ENCODE measurements at places on chromosomes 4 and X.

- peak; percentile 89 for DNase-seq
Observed at GRCh38 chrX:153387345-153387744, 13.8 kb downstream of the PNMA6E start.

DNA sequence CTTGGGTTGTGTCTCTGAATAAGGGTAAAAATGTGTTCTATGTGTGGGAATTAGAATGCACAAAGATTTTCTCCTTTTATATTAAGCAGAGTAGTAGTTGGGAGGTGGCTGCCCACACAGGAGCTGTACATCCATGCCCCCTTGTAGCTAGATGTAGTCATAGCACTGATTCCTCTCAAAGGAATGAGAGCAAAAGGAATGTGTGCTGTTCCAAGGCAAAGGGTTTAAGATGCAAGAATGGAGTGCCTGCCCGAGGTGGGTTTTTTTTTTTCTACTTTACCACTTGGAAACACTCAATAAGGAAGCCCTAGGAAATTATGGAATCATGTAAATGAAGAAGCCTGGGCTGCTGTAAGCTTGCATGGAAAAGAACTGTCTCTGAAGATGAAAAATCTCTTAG, 2183.2 kb upstream of the AGA start:
- DNase-seq, result no peak

- DNase-seq, result no peak
Observed at GRCh38 chr4:72948080-72948479, 121.4 kb downstream of the COX18 start.

GRCh38 chr4:19496756-19497155, 754.9 kb upstream of the SLIT2 start:
- no peak for DNase-seq

DNA sequence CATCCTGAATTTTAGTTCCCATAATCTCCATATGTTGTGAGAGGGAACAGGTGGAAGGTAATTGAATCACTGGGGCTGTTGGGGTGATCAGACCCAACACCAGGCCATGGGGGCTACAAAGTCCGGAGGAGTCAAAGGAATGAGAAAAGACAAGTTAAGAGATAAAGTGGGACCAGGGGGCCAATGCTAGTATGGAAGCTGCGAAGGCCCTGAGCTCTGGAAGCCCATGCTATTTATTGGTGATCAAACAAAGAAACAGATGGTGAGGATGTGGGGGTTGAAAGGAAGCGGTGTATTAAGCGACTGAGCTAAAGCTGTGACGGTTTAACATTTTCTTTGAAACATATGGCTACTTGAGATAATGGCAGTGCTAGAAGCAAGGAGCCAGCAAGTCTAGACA, 132.8 kb downstream of the PDGFC start:
- no peak for DNase-seq

DNA sequence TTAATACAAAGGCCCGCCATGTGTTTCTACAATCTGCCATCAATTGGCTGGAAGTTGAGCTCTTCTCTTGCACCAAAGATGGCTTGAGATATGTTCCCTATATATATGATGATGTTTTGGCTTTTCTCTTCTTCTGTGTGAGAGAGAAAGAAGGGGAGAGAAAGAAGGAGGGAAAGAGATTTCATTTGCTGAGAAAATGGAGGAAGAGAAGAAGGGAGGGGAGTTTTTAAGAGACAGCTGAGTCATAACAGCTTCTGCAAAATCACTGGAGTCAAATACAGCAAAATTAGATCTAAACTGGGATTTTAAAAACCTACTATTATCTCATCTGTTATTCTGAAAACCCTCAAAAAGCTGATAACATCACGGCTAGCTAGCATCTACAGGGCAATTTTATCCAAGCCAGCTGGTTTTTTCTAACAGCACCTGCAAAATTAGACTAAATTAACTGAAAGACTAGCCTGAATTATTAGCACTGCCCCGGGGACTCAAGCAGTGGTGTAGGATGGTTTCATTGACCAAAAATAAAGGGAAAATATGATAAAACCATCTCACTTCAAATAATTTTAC, 647.6 kb upstream of the ACTRT1 start:
- DNase-seq, result no peak

DNA sequence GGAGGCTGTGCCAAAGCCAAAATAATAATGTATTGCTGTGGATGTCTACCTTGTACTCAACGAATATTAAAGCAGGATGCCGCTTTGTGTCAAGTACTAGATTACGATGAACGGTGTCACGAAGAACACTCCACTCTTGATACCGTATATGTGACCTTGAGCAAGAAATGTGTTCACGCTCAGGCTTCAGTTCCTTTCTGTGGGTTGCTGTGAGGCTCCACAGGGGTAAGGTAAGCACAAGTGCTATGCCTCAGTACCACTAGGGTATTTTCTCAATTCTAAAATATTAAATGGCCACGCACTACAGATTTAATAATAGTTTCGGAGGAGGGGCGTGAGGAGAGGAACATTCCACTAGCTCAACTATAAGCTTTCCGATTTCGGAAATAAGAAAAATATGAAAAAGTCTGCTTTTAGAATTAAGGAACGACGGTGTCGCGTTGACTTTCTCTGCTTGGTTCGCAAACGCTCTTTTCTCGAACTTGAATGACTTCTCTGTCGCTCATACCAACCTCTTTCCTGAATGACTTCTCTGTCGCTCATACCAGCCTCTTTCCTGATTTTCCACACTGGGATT, 607 bp upstream of the SCOC start:
- no peak for DNase-seq

GRCh38 chr4:123609829-123610228, 213.2 kb downstream of the SPRY1 start:
- no peak for DNase-seq

DNA sequence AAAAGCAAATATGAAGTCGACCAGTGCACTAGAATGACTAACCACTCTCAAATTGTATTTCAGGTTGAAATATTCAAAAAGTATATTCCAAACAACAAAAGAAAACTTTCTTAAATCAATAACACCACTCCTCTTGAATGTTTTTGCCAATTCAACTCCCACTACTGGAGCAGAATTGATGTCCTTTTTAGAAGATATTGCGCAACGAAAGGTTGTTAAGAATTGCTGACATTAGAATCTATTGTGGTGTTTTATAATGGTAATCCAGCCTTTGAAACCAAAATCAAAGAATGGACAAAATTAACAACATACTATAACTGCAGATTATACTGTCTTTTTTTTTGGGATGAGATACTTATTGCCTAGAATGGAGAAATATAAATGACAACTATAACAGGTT, 331.3 kb downstream of the GRXCR1 start:
- no peak for DNase-seq

DNA sequence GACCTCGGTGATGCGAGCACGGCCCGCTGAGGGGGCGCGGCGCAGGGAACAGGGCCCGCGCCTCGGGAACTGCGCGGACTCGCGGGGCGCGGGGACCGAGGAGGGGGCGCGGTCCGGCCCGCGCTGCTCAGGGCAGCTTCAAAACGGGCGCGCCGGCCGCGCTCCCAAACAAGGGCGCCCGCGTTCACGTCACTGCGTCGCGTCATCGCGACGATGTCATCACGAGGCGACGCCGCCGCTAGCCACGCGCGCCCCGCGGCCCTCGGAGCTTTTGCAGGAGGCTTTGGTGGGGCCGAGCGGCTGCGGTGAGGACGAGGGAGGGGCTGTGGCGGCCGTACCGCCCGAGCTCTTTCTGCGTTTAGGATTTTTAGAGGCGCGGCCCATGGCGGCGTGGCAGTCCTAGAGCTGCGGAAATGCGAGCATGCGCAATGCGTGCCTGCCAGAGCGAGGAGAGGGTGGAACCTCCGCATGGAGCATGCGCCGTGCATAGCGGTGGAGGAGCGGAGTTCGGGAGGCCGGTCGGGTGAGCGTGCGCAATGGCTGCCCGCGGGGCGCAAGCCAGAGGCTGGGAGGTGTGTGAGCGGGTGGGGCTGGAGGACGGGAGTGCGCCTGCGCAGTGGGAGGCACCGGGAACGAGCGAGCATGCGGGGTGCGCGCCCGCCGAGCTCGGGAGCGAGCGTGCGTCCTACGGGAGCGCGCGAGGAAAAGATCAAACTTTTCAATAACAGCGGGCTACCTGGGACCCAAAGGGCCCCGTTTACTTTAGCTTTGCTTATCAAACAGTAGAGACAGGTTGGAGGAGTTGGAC, at the start of gene PPP2R3B:
PPP2R3B (minus strand) TSS at position 140 of the 808 bp plus-strand sequence. CDS start 216 bp downstream, outside the sequence.
- DNase-seq, result peak; percentile 100

DNA sequence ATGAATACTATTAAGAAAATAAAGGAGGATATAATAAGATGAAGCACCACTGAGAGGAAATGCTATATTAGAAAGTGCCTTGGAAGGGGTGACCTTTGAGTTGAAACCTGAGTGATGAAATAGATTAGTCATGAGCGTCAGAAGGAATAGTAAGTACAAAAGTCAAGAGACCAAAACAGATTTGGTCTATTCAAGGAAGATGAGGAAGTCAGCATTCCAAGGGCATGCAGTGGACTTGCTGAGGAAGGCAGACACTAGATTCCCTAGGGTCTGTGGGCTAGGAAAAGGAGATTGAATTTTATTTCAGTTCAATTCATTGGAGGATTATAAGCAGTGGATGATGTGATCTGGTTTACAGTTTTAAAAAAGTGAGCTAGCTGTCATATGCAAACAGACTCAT, 73.0 kb upstream of the WDFY3 start:
- DNase-seq, result no peak

- no peak for DNase-seq
Observed at GRCh38 chr4:111681270-111681669, 464.0 kb upstream of the FAM241A start.

GRCh38 chr4:88660446-88661294, 37.0 kb downstream of the NAP1L5 start:
- DNase-seq, result no peak

DNA sequence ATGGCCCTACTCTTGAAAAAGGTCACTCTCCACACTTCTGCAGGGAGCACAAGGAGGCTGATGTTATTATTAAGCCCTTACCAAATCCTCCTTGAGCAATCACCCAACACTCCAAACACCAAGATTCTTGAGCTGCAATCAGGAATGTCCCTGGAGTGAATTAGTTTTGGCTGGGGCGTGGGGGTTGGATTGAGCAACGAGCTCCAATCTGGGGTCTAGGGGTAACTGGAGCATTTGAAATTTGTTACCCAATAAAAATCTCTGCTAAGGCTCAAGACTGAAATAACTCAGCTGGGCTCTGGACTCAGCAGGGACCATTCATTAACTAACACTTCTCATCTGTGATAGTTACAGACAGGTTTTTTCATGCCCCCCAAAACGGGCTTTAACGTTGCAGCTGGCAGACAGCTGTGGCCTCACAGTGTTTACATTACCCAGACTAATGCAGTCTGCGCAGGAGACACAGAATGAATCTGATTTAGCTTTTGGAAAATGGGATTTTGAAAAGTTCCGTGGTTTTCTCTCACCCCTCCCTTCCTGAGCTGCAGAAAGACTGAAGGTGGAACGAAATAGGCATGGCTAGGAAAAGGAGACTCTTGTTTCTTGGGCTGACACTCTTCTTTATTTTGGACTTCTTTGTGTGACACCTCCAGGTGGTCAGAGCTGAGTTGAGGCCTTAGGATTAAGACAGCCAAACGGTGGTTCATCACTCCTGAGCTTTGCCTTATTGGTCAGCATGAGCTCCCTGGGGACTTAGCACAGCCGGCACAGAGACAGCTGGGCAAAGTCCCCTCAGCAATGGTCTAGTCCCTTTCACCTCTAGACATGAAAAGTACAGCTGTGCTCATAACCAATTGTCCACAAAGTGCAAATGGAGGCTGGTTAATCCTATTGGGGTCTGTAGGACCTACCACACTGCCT, 26.6 kb downstream of the PLAC1 start:
- DNase-seq, result no peak

DNA sequence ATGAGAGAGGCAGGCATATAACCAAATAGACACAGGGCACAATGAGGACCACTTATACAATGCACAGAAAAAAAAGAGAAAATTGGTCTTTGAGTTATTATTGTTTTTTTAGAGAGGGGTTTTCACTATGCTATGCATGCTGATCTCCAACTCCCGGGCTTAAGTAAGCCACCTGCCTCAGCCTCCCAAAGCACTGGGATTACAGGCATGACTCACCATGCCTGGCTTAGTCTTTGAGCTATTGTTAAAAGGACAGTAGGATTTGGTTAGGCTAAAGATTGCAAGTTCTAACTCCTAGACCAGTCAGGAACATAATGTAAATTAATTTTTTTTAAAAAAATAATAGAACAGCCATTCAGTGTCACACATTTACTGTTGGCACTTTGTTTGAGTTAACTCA, 340.1 kb downstream of the GPAT3 start:
- DNase-seq, result no peak

GRCh38 chr4:108058685-108059440, 69.2 kb downstream of the HADH start:
- DNase-seq, result no peak

DNA sequence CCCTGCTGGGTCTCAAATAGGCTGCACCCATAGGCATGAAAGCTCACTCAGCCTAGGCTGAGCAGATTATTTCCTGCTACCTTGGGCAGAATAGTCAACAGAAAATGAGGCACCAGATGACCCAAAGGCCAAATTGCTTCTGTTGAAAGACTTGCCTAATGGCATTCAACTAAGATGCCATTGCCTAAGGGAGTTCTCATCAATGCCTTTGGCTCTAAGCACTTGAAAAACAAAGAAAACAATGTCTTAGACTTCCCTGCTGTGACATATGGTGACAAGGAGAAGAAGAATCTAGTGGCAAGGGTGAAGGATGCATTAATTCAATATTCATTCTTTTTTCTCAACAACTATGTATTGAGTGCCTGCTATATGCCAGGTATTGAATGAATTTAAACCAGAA, 25.7 kb upstream of the PCDH19 start:
- DNase-seq, result no peak

DNA sequence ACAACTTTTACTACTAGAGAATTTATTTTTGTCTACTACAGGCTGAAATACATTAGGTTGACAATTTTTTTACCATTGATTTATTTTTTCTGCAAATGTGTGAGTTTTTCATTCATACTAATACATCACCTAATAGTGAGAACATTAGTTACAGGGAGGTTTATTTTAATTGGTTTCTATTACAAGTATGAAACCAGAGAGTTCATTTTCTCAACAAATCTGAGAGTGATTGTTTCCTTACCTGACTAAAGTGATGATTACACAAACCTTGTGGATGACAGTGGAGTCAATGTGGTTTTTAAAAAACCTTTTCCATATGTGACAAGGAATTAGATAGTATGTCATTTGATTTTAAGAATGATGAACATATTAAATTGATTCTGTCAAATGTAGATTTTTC, 227.4 kb downstream of the PALLD start:
- no peak for DNase-seq

DNA sequence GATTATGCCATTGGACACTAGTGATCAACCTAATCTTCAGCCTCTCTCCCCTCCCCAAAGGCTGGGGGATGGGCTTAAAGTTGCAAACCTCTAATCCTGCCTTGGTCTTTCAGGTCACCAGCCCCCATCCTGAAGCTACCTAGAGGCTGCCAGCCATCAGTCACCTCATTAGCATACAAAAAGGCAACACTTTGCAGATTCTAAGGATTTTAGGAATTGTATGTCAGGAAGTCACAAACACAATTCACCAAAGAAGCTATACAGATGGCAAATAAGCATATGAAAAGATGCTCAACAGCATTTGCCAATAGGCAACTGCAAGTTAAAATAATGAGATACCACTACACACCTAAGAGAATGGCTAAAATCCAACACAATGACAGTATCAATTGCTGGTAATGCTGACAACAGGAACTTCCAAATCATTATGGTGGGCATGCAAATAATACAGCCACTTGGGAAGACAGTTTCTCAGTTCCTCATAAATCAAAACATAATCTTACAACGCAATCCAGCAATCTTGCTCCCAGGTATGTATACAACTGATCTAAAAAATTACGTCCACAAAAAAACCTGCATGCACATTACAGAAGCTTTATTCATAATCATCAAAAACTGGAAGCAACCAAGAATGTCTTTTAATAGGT, 9.0 kb upstream of the PIM2 start:
- no peak for DNase-seq
